Activated T-cell treated with anti-CD3 and anti-CD28 coated beads, Interleukin-2, amount 50 U/mL, for 1 hour (primary cell): ENCODE measurements at places on chromosomes 5 and 9.

- no peak for DNase-seq
Measured at GRCh38 chr9:87873607-87874303, 8.9 kb upstream of the SPATA31E1 start.

DNA sequence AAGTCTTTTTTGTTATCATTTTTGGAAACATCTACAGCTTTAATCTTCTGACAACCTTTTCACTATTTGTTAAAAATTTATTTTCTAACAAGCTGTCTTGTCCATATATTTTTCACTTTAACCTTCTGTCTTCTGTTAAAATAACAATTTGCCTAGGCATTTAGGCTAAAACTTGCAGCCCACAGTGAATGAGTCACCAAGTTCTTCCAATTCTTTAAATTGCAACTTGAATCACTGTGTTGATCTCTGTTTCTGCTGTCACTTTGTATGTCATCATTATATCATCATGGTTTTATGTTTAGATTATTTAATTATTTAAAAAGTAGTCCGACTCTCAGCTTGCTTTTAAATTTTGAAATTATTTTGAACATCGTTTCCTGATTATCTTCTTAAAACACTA, 473.8 kb upstream of the PTPRD start:
- DNase-seq = no peak

DNA sequence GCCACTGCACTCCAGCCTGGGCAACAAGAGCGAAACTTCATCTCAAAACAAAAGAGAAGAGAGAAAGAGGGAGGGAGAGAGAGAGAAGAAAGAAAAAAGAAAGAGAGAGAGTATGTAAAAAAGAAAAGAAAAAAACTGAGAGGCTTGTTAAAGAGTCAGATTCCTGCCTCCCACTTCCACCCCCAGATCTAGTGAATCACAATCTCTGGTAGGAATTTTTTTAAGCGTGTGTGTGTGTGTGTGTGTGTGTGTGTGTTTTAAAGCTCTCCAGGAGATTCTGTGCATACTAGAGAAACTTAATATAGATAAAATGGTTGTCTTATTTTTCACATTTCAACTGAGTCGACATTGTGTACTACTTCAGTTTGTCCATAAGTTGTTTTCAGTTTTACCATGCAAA, 32.0 kb downstream of the SAR1B start:
- no peak for DNase-seq

DNA sequence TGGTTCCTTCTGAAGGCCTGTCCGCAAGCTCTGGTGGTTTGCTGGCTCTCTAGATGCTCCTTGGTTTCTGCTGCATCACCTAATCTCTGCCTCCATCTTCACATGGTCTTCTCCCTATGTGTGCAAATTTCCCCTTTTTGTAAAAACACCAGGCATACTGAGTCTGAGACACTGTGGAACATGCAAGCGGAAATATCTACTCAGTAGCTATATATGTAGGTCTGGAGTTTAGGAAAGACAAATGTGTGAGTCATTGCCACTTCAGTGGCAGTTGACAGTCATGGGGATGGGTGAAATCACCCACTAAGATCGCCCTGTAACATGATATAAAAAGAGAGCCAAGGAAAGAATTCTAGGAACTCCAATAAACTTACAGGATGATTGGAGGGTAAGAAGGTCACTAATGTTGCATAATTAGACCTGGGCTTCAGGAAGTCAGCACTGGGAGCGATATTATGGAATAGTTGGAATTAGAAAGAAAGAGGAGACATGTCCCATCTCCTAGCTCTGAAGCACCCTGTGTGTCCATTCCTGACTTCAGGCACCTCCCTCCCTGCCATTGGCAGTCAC, 22.7 kb upstream of the UBLCP1 start:
- no peak for DNase-seq

- DNase-seq = no peak
Measured at GRCh38 chr9:79131246-79131774, 440.5 kb upstream of the TLE4 start.

DNA sequence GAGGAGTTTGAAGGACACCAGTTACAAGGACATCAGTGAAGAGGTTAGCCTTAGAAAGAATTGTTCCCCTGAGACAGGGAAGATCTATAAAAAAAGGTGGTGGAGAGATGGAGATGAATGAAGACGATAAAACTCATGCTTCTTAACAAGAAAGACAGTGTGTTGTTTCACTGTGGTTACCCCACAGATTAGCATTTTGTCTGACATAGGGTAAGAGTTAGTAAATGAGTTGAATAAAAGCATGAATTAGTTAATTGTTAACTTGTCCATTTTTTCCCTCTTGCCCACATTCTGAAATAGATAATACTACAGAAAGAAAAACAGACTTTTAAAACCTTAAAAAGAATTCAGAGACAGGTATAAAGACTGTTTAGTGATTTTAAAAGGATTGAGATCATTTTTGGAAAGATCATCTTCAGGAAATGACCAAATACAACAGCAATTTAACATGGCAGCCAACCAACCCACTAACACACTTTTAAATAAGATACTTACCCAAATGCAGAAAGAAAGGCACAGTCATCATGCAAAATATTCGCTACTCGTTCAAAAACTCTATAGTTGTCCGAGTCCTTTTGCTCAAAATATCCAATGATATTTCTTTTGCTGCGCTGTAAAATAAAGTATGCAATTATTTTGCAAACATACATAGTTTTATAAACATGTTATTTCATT, 78.5 kb downstream of the ERP44 start:
- no peak for DNase-seq

DNA sequence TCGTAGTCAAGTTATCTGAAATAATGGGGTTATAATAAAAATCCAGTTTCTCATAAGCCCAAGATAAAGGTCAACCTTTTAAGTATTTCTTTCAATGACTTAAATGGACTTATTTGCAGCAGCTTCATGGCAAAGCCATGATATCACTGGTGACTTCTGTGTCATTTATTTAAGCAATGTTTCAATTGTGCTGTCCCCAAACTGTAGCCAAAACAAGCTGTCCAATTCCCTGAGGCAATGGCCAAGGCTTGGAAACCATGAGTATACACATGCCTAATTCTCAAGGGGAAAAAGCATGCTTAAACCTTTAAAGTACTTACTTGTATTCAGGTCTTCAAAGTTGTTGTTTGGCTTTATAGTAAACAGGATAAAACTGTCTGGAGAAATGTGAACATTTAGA, 376.4 kb upstream of the TNC start:
- no peak for DNase-seq

DNA sequence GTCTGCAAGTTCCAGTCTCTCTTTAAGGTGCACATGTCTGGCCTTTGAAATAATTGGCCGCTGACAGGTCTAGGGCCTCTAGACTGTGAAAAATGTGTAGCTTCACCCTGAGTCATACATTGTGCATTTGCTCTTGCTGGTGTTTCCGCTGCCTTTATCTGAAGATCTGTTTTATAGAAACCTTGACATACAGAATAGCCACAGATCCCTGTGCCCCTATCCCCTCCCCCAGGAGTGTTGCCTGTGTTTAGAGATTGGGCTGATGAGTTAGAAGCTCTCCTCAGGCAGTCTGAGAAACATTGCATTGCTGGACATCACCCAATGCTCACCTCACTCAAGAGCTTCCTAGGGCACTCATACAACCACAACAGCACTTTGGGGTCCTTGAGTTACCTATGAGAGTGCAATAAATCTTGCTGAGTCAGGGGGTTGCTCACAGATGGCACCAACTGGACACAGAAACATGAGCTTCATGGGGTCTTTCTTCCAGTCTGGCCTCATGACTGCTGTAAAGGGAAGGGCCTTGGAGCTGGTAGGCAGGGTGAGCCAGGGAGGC, 3.8 kb upstream of the ZNF782 start:
- no peak for DNase-seq

GRCh38 chr5:78591972-78592700, 56.4 kb downstream of the LHFPL2 start:
- no peak for DNase-seq

DNA sequence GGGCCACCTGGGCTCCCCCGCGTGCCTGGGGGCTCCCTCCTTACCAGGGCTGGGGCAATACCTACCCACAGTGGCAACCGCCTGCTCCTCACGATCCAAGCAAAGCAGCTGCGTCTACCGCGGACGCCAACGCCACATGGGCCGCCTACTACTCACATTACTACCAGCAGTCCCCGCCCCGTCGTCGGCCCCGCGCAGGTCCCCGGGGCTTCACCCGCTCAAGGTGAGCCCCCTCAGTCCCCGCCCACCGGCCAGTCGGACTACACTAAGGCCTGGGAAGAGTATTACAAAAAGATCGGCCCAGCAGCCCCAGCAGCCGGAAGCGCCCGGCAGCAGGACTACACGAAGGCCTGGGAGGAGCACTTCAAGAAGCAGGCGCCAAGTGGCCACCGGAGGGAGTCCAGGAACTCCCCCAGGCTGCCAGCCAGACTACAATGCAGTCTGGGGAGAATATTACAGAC, 106.0 kb upstream of the MTAP start:
- DNase-seq = no peak

- no peak for DNase-seq
Measured at GRCh38 chr5:64532657-64533056, 26.8 kb downstream of the RGS7BP start.

DNA sequence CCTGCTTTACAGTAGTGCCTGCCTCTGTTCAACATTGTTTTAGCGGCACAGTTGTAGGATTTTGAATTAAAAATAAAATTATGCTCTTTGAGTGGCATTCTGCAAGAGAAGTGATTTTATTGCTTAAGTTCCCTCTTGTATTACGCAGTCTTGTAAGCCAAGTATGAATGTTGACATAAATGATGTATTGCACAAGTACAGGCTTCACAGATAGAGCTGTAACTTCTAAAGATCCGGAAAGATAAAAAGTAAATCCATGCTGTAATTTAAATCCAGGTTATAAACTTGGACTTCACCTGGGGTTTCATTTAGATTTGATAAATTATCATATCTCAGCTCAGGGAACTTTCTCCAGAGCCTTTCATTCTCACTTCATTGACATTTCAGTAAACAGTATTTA, 1114.7 kb downstream of the PTPRD start:
- DNase-seq = no peak

GRCh38 chr9:109792951-109793546, 13.1 kb downstream of the PALM2AKAP2 start:
- no peak for DNase-seq

DNA sequence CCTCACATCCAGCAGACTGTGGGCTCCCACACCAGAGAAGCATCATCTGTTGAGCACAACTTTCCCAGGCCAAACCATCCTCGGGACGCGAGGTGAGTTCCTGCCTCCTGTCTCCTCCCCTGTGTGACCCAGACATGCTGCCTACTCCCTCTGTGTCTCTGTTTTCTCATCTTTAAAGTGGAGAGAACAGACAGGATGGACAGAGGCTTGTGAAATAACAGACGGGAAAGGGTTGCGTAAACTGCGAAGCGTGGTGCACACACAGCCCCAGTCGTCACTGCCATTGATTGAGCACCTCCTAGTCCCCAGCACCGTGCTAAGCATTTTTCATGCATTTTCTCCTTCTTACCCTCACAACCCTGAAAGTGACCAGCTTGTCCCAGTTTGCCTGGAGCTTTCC, 52.1 kb upstream of the LMX1B start:
- DNase-seq = no peak

DNA sequence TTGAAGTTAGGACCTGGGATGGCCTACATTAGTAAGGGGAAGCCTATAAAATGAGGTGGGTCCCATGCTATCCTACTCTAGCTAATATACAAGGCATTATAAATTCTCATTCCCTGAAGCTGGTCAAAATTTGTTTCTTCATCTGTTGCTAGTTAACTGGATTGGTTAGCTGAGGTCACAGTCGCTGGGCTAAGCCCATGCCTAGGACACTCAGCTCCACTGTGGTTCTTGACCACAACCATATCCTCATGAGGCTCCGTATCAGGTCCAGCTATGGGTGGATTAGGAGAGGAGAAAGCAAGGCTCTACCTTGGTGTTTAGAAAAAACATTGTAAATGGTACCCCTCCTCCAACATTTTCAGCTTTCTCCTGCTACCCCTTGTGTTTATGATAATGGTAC, 52.8 kb upstream of the RAI14 start:
- DNase-seq = no peak

GRCh38 chr5:76099286-76099702, 16.1 kb downstream of the SV2C start:
- no peak for DNase-seq

DNA sequence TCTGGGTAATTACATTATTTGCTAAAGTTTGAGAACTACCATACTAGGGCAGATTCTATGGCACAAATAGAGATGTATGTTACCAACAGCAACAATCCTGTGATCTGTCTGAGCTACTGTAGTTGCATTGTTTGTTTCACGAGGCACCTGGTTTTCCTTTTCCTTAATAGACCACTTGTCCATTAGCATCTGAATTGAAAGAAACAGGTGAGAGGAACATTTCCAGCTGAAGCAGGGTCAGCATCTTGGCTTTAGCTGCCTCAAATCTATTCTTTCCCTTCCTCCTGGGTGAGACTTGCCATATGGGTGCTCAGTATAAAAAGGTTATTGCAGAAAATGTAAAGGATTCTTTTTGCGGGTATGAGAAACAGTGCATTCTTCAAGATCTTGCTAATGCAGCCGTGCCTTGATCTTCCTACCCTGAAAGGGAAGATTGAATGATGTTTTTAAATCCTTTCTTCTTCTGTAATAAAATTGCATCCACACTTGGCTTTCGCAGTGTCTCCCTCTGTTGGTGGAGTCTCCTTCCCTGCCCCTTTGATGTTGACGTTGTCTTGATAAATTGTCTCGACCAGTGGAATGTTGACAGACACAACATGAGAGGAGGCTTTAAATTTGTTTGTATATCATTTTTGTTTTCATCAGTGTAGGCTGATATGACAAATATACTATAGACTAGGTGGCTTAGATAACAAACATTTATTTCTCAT, 118.0 kb upstream of the BRINP1 start:
- no peak for DNase-seq

DNA sequence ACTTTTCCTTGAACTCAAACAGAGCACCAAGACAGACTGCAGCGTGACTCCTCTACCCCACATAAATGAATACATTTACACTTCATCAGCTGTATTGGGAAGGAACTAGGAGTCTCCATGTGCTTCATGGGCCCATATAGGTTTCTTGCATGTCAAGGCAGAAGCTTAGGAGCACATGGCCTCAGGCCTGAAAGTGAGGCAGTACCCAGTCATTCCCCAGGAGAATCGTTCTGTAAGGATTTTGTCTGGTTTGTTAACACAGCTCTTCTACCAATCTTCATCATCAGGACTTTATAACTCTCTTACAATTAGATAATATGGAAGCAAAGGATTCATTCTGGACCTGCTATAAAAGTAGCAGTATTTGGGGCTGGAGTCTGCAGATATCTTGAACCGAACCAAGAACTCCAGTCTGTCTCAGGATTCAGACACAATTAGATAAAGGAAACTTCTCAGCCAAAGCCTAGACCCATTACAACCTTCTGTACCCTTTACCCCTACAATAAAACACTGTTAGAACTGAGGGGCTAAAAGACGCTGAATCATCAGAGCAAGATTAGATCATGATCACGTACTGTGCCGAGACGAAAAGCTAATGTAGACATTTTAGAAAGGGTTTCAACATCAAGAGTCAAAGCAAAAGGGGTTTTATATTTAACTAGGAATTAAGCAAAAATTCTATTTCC, 385.5 kb upstream of the SLC30A5 start:
- no peak for DNase-seq

- no peak for DNase-seq
Measured at GRCh38 chr9:33867747-33868439, 50.9 kb downstream of the UBE2R2 start.
